Fibroblast of skin of left biceps (primary cell): ENCODE measurements at places on chromosomes 7 and 10.
A peak's percentile ranks its signal among the peaks of the same experiment; 100 is the strongest.

DNA sequence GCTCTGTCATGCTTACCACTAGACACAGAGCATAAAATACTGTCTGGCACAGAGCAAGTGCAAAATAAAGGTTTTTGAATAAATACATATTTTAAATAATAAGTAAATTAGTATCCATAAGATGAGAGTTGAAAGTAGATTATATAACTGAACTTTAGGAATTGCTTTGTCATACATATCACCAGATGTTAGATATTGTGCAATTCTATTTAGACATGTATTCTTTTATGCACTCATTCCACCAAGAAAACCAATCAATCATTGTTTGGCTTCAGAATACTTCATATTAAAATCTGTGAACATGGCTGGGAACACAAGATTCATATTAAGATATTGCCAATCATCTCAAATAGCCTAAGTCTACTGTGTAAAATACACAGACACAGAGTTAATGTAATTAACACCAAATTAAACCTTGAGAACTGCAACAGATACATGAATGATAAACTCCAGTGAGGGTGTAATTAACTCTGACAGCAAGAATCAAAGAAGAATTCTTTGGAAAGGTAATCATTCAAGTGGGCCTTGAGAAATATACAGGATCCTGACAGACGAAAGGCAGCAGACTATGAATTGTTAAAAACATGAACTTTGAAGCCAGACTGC lies 201.0 kb upstream of the PTN start:
- DNase-seq = no peak

DNA sequence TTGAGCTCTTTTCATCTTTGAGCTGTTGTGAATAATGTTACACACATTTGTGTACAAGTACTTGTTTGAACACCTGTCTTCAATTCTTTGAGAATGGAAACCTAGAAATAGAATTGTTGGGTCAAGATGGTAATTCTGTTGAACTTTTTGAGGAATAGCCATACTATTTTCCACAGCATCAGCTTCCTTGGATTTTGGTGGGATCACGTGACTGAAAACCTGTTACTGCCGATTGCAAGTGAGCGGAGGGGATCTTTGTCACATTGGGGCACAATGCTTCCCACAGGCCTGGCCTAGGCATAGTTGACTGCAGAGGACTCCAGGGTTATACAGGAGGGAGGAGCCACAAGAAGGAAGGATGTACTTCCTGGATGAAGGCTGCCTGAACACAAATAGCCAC lies 21.3 kb upstream of the CACUL1 start:
- no peak for DNase-seq

GRCh38 chr10:125006921-125007426 lies 65.1 kb downstream of the ZRANB1 start:
- DNase-seq = peak; percentile 38

- no peak for DNase-seq
These were observed 29.3 kb downstream of the CYCS start for GRCh38 chr7:25095516-25096345.

DNA sequence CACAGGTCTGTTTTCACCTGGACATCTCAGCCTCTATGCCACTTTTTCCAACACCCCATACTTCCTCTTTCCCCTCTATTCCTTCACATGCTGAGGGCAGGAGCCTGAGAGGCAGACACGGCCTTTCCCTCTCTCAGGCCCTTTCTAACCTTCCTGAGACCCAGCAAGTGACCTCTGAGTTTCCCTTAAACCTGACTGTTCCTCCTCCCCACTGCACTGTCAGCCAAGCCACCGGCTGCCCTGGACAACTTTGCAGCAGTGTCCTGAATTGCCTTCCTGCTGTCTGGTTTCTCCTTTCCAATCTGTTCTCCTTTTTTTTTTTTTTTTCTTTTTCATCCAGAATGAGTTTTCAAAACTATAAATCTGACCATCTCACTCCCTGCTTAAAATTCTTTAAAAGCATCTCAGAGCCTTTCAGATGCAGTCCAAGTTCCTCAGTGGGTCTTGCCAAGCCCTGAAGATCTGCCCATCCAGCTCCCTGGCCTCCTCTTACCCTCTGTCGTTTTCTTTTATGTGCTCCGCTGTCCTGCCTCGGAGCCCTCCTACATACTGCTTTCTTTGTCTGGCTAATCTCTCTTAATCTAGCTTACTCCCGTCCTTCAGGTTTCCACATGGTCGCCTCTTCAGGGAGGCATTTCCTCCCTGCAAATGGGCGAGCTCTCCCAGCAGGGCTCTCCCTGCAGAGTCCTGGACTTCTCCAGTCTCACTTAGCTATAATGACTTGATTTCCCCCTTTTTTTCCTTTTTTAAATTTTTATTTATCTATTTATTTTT lies 30.5 kb downstream of the SLC13A4 start:
- no peak for DNase-seq

DNA sequence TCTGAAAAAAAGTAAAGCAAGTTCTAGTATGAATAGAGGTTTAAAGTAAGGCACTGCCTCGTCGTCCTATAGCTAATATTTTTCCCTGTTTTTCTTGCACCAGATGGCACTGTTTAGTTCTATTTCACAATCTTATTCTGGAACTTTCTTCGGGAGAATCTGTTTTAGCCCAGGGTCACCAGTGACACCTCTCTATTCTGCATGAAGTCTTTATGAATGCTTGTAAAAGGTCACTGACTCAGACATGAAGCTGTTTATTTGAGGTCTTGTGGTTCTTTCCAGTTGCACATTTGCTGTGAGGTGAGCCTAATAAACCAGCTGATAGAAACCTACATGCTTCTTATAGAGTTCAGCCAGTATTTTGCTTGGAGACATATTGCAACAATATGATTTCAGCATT lies 444.3 kb downstream of the AUTS2 start:
- DNase-seq = no peak

DNA sequence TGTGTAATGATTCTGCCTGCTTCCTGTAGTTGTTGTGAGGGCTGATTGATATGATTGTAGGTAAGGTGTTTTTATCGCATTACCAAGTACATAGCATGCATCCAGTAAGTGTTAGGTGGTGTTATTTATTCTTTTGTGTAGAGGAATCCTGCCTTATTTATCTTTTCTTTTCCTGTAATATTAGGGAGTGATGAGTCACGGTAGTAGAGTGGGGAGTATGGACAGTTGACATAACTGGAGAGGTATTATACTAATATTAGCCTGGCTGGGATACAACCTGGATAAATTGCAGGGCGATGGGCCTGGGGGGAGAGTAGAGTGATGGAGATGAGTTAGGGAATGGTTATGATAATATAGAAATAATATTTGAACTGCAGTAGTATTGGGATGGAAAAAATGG lies 9.8 kb downstream of the SDK1 start:
- DNase-seq = no peak

DNA sequence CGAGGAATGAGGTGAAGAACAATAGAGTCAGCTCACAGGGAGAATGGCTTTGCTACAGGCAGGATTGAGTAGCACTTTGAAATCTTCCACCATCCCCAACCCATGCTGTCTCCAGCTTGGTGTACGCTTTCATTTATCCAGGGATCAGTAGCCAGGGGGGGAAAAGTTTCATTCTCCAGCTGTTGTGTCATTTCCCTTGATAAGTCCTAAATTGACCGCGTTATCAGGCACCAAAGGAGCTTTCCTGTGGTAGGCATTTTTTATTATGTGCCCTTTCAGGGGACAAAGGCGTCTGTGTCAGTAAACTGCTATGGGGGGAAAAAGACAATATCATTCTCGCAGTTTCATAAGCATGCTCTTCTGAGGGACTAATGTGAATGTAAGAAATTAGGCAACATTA lies 106.6 kb upstream of the YAE1 start:
- no peak for DNase-seq
